ENCODE measurements at places on chromosomes 7 and 10. TPM values are rescaled to one million over a fixed set of nuclear protein-coding genes. Genes with fewer than 3 reads are reported as not detected.

Gene CHAT
- total RNA-seq, result not detected

Gene FAM180A
- total RNA-seq, result 2.8 TPM

Gene FANK1
- 3.1 TPM for total RNA-seq

Gene PNLIPRP1
- not detected for total RNA-seq

Gene GPR85
- total RNA-seq, result 1.9 TPM

Gene SPDYE2
- total RNA-seq, result not detected

Gene SPDYE18
- total RNA-seq, result 0.59 TPM

Gene GRM3
- 0.20 TPM for total RNA-seq

Gene TMEM184A
- 7.7 TPM for total RNA-seq

Gene PRKCQ
- 2.7 TPM for total RNA-seq

Gene AKR1D1
- total RNA-seq, result not detected

Gene GRID2IP
- 0.30 TPM for total RNA-seq

Gene OR6V1
- not detected for total RNA-seq

Gene GSTK1
- 64.1 TPM for total RNA-seq

Gene ZC3HAV1L
- total RNA-seq, result 22.2 TPM

Gene CRHR2
- total RNA-seq, result 0.20 TPM

Gene BICC1
- 30.3 TPM for total RNA-seq

Gene PNLIPRP3
- 5.8 TPM for total RNA-seq

Gene NPVF
- total RNA-seq, result not detected

Gene CCL24
- total RNA-seq, result 1.2 TPM

Gene HSPA12A
- total RNA-seq, result 11.2 TPM

Gene ANKRD30A
- total RNA-seq, result 0.30 TPM

Gene CYP2C18
- 3.0 TPM for total RNA-seq

Gene HOXA4
- 0.69 TPM for total RNA-seq

Gene GIMAP6
- total RNA-seq, result 8.0 TPM

Gene NOM1
- total RNA-seq, result 29.6 TPM

Gene SSC4D
- total RNA-seq, result 0.89 TPM

Gene OR2A42
- 0.10 TPM for total RNA-seq

Gene LBX1
- total RNA-seq, result 0.20 TPM

Gene ENTPD1
- total RNA-seq, result 26.0 TPM

Data from skin of body (tissue), 3 donors.